ENCODE measurements at places on chromosomes 2 and 18.
A peak's percentile ranks its signal among the peaks of the same experiment; 100 is the strongest.

GRCh38 chr2:120678926-120679325 lies 56.7 kb upstream of the GLI2 start:
- no peak for DNase-seq

GRCh38 chr2:198017068-198017467 lies 212.7 kb downstream of the PLCL1 start:
- no peak for DNase-seq

DNA sequence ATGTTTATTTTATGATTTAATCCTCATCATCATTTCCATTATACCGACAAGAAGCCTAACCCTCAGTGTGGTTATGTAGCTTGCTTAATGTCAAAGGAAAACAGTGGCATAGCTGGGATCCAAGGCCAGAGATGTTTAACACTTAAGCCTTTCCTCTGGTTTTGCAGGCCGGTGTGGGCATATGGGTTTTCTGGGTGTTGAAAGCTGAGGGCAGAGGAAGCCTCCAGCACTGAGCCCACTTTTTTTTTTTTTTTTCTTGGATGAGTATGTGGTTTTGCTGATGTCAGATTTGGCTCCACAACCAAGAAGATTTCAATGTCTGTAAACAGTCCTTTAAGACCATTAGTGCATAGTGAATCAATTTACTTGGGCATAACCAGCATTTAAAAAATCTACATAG lies 41.3 kb downstream of the LHCGR start:
- no peak for DNase-seq

- DNase-seq = no peak
These were observed 359 bp downstream of the FRZB start for GRCh38 chr2:182866095-182866460.

DNA sequence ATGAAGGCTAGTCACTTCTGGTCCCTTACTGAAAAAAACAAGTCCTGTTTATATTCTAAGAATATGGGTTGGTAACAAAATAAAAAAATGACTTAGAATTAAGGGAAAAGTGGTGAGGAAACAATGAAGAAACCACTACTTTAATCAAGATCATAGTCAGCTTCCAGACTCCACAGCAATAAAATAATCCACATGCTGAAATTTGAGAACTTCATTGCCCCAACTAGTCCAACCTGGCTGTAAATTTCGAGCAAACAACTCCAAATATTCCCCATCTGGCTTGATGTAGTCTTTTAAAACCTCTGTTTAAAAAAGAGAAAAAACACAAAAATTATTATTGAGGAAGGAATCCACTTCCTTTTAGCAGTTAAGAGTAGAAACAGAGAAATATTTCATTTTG lies 32.5 kb downstream of the METTL4 start:
- DNase-seq = peak; percentile 70

- no peak for DNase-seq
These were observed 605.2 kb upstream of the SYT4 start for GRCh38 chr18:43882358-43883055.

DNA sequence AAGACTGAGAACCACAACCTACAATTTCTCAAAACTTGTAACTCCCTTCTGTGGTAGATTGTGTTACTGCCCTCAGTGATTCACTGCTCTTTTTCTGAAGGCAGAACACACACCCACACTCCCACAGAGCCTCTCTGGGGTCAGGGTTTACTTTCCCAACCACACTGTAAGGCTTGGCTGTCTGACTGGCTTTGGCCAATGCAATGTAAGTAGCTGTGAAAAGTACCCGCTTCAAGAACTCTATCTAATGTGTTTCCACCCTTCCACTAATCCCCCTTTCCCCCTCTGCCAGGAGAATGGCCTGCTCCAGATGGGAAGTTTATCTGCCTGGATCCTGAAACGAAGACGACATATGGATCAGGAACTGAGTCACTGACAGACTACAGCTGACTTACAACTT lies 222.7 kb downstream of the CDH2 start:
- no peak for DNase-seq

DNA sequence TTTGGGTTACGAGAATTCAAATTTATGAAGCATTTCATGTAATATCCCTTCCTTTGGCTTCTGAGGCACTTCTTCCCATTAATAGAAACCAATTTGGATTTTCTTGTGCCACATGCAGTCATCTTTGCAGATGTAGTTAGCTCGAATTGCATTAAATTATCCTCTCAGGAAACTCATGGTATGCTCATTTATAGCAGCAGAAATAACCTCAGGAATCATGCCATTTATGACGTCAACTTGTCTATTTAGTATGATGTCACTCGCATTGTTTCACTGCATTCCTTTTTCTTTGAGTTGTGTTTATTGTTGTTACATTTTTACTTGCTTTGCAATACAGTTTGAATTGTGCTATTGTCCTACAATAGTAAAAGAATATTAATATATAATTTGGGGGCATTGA lies 163.8 kb downstream of the RBM43 start:
- no peak for DNase-seq

DNA sequence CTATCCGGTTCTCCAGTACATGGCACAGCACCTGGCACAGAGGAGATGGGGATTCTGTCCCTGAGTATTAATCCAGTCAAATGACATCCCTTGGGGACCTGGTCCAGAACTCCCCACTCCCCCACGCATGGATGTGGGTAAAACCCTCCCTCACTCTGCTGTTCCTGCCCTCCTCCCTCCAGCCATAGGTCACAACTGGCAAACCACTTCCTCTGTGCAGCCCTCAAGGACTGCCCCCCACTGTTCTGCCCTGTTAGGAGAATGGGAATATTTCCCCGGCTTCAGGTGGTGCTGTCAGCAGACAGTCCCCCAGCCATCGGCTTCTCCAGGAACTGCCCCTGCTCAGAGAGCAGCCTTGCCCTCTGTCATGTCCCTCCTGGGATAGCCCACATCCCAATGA lies 1.5 kb upstream of the TFCP2L1 start:
- DNase-seq = no peak

DNA sequence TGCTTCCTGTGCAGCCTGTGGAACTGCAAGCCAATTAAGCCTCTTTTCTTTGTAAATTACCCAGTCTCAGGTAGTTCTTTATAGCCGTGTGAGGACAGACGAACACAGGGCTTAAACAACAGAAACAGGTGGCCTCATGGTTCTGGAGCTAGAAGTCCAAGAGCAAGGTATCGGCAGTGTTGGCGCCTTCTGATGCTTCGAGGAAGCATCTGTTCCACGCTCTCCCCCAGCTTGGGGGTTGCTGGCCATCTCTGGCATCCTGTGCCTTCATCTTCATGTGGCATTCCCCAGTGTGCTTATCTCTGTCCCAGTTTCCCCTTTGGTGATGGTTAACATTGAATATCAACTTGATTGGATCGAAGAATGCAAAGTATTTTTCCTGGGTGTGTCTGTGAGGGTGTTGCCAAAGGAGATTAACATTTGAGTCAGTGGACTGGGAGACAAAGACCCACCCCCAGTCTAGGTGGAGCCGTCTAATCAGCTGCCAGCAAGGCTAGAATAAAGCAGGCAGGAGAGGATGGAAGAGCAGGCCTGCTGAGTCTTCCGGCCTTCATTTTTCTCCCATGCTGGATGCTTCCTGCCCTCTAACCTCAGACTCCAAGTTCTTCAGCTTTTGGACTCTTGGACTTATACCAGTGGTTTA lies 287.6 kb downstream of the PHLPP1 start:
- no peak for DNase-seq

DNA sequence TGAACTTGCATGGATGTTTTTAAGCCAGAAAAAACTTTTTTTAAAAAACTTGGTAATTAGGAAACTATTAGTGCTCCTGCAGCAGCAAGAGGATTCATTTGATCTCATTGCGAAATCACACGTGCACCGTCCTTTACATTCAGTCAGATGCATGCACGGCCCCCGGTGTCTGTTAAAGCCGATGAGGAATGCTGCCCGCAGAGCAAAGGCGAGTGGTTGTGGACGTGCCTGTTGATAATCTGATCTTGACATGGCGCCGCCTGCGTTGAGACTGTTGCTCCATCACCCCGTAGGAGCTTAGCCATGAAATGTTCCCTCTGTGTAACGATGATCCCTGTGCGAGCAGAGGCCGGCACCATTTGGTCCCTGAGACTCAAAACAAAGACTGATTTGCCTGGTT lies 300.0 kb downstream of the GBX2 start:
- DNase-seq = no peak

GRCh38 chr18:48033790-48034650 lies 103.6 kb upstream of the SMAD2 start:
- no peak for DNase-seq

DNA sequence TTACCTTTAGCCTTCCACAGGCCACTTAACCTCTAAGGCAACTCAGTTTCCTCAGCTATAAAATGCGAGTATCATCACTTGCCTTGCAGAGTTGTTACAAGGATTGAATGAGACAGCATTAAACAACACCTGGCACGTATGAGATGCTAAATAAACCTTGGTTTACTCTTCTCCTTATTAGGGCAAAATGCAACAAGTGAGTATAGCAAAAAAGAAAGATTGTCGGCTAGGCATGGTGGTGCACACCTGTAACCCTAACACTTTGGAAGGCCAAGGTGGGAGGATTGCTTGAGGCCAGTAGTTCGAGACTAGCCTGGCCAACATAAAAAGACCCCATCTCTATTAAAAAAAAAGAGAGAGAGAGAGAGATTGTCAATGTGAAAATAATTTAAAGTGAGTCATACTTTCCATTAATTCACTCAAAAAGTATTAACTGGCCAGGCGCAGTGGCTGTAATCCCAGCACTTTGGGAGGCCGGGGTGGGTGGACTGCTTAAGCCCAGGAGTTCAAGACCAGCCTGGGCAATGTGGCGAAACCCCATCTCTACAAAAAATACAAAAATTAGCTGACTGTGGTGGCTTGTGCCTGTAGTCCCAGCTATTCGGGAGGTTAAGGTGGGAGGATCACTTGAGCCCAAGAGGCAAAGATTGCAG lies 8.0 kb downstream of the ATAD2B start:
- DNase-seq = no peak

- no peak for DNase-seq
These were observed 219.4 kb downstream of the MREG start for GRCh38 chr2:215793747-215794595.

GRCh38 chr2:133972786-133973185 lies 281.1 kb upstream of the MGAT5 start:
- no peak for DNase-seq

DNA sequence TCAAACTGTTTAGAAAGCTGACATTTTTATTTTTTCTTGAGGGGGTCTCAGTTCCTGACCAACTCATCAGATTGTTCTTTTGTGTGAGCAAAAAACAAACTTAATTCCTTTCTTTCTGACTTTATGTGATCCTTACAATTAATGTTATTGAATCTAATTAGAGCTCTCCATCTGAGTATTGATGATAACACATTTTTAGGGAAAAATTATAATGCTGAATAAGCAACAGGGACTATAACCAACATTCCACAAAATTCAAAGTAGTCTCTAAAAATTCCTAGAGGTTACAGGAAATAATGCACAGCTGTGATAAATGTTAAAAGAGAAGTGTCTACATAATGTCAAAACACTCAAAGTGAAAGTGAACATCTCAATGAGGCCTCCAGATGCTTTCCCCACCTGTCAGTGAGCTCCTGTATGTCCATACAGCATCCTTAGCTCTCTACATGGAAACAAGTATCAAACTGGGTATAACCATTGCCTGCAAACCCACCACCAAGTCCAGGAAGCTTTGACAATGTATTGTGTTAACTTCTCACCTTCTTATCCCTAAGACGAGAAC lies 786.0 kb upstream of the SLC39A10 start:
- peak; percentile 70 for DNase-seq

GRCh38 chr2:46561731-46562450 lies 82.5 kb downstream of the TMEM247 start:
- no peak for DNase-seq

GRCh38 chr18:76889091-76889699 lies 66.8 kb downstream of the ZNF236 start:
- DNase-seq = no peak

DNA sequence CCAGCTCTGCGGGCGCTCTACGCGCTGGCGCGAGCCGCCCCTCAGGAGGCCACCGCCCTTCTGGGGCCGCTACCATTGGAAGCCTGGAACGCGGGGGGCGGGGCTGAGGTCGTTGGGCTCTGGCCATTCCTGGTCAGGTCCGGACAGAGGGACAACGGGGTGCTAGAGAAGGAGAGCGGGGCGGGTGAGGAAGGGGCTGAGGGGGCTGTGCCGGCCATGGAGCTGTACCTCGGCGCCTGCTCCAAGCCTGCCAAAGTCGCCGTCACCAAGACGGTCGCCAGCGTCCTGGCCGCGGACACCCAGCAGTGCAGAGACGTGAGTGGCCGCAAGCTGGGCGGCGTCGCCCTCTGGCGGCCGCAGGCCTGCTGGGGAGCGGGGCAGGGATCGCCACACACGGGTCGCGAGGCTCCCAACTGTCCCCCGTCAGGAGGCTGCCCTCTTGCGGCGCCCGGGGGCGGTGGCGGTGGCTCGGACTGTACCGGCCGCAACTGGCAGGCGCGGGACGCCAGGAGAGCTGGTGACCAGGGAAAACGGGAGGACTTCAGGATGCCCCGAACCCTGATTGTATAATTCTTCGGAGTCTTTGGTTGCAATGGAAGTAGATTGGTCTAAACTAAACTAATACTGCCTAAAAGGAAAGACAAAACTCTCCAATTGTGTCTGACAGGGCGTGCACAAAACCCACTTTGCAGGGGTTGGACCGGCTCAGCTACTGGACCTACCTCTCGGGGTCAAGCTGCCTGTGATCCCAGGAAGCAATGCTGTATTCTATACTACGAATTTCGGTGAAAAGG lies at the start of gene FSIP2:
FSIP2 (plus strand) TSS at position 126 of the 794 bp plus-strand sequence; CDS start at position 217, 91 bp downstream.
- no peak for DNase-seq

- peak; percentile 12 for DNase-seq
These were observed 7.5 kb upstream of the BCL11A start for GRCh38 chr2:60560734-60561644.

DNA sequence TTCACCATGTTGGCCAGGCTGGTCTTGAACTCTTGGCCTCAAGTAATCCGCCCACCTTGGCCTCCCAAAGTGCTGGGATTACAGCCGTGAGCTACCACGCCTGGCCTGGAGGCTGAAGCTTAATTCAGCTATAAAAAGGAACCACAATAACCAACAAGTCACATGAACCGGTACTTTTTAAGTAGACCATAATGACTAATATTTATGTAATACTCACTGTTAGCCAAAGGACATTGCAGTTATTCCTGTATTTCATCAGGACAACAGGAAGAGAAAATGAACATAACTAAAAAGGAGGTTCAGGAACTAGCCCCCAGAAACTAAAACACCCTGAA lies 49.0 kb upstream of the TMEM87B start:
- DNase-seq = no peak

DNA sequence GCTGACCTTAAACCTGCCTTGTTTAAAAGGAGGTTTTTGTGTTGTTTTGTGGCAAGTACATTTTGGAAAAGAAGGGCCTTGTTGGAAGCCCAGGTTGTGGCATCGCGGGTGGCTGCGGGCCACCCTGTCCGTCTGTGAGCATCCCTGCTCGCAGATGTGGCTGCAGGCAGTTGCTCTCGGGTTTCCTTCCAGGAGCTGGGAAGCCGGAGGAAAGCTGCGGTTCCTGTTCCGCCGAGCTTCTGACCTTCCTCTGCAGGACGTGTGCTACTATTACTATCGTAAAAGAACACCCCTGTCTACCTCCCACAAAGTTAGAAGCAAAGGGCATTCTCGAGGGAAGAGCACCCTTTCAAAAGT lies 766 bp downstream of the MFF start:
- DNase-seq = no peak

GRCh38 chr18:54187372-54187771 lies 37.1 kb downstream of the MBD2 start:
- DNase-seq = no peak
